ENCODE measurements at places on chromosomes 2 and 18.

GRCh38 chr2:169160926-169161481 lies 91.6 kb downstream of the DHRS9 start:
- DNase-seq = no peak

- no peak for DNase-seq
Observed at GRCh38 chr2:120422465-120423160, 76.7 kb downstream of the INHBB start.

- DNase-seq = no peak
Observed at GRCh38 chr2:45743531-45744396, 92.3 kb downstream of the PRKCE start.

- DNase-seq = no peak
Observed at GRCh38 chr18:78558948-78559347, 420.7 kb upstream of the SALL3 start.

DNA sequence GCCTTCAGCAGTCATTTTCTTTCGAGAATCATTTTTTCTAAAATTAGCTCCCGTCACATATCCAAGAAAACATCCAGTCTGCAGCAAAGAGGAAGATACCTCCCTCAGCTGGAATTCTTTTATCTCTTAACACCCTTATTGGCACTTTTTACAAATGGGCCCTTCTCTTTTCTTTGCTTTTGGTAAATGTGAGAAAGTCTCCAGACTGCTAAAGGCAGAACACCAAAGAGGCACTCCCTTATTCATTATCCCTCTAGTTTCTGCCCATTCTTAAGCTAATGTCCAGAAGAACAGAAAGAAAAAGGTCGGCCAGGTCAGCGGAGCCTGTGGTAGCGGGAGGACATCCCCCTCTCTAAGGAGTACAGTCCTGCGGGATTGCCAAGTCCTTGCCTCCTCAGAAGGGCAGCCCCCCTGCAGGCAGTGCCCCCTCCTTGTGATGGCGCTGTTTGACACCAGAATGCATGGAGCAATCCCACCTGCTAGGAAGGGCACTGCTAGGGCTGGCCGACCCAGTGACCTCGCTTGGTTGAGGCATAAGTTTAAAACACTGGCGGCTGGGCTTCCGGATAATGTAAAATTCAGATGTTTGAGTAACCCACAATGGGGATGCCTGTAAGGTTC lies 34.0 kb downstream of the ST6GAL2 start:
- DNase-seq = no peak

- no peak for DNase-seq
Observed at GRCh38 chr2:128291844-128292598, 26.6 kb downstream of the HS6ST1 start.

DNA sequence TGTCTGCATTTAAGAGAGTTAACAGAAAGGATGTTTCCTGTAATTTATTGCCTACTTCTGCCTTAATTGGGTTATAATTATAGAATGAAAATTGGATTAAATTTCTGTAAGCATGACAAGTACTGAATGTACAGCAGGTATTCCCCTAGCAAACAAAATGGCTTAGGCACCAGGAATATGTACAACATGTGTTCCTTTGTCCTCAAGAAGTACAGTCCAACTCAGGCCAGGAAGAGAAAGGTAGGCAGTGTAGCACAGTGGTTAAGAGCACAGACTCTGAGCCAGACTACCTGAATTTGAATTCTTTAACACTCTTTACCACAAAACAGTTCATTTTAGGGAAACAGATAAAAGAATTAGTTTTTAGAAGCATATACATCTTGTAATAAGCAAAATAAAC lies 43.1 kb downstream of the COX7A2L start:
- no peak for DNase-seq

- DNase-seq = no peak
Observed at GRCh38 chr18:76488190-76488589, 6.9 kb downstream of the ZNF516 start.

- DNase-seq = no peak
Observed at GRCh38 chr18:21489119-21489750, 111.3 kb downstream of the ESCO1 start.

- DNase-seq = no peak
Observed at GRCh38 chr2:75140288-75140687, 59.0 kb downstream of the TACR1 start.

DNA sequence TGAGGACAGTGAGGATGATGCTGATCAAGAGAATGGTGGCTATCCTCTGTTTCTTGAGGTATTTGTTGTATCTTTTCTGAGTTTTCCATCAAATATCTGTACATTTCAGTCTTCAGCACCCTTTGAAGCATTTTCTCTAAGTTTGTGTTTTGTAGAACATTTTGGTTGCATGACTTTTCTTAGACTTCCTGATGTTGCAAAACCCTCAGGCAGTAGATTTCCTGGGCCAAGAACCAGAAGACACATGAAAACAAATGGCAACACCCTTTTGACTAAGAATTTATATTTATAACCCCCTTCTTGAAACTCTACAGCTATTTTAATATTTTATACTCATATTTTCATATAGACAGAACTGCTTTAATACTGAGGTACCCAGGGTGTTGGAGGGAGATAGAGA lies 16.2 kb downstream of the HNMT start:
- no peak for DNase-seq

DNA sequence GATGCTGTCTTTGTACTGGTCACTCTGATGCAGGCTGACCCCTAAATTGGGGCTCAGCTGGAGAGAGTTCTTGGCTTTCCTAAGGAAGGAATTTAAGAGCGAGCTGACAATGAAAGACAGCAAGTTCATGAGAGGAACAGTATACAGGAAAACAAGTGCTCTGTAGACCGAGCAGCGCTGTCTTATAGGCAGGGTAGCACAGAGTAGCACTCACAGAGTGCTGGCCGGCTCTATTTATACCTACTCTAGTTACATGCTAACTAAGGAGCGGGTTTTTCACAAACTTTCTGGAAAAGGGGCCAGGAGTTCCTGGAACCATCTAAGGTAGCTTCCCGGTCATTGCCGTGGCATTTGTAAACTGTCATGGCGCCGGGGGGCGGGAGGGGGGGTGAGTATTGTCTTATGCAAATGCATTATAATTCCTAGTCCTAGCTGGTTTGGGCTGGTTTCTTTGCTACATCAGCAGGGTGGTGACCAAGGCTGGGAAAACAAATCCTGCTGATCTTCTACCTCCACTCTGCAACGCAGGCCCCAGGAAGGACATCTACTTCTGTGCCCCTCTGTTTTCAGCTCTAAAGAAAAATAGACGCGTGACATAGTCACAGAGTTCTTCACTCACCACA lies 31.6 kb upstream of the MAP3K20 start:
- no peak for DNase-seq

GRCh38 chr2:168562971-168563370 lies 106.9 kb downstream of the CERS6 start:
- DNase-seq = no peak

- DNase-seq = no peak
Observed at GRCh38 chr2:100137866-100138570, 4.4 kb downstream of the AFF3 start.

- DNase-seq = no peak
Observed at GRCh38 chr18:47150824-47151366, 595 bp upstream of the HDHD2 start.

DNA sequence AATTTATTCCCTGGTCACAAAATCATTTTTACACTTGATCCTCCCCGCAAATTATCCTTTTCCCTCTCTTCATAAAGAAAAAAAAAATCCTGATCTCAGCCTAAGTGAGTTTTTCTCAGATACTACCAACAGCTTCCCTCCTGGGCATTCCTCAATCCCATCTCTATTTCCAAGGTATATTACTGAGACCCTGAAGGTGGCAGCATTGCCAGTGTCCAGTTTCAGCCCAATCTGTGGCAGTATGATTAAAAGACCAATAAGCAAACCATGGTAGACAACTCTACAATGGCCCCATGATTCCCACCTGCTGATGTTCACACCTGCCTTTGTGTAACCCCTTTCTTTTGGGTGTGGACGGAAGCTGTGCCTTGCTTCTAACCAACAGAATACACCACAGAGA lies 45.1 kb downstream of the CCDC93 start:
- no peak for DNase-seq

All from activated T-cell treated with anti-CD3 and anti-CD28 coated beads, Interleukin-2, amount 50 U/mL, for 48 hours (primary cell).